Glomerular endothelial cell (primary cell): ENCODE measurements at places on chromosomes 4 and X.

DNA sequence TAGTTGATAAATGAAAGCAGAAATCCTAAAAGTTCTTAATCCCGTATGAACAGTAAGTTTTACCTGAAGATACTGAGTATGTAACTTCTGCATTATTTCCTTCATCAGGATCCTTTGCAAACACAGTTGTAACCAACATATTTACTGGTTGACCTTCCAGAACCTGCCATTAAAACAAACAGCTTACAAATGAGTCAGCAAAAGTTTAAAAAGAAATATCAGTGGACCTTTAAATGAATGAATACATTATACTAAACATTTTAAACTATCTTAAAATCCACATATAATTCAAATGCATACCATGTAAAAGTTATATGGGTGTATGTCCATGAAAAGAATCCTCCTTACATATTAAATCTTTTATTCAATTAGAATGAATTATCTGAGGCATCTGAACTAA lies 163.6 kb downstream of the DCHS2 start:
- DNase-seq = no peak

GRCh38 chrX:12790885-12791256 lies 341 bp upstream of the PRPS2 start:
- DNase-seq = no peak

GRCh38 chrX:81316163-81316562 lies 114.3 kb downstream of the SH3BGRL start:
- DNase-seq = no peak

DNA sequence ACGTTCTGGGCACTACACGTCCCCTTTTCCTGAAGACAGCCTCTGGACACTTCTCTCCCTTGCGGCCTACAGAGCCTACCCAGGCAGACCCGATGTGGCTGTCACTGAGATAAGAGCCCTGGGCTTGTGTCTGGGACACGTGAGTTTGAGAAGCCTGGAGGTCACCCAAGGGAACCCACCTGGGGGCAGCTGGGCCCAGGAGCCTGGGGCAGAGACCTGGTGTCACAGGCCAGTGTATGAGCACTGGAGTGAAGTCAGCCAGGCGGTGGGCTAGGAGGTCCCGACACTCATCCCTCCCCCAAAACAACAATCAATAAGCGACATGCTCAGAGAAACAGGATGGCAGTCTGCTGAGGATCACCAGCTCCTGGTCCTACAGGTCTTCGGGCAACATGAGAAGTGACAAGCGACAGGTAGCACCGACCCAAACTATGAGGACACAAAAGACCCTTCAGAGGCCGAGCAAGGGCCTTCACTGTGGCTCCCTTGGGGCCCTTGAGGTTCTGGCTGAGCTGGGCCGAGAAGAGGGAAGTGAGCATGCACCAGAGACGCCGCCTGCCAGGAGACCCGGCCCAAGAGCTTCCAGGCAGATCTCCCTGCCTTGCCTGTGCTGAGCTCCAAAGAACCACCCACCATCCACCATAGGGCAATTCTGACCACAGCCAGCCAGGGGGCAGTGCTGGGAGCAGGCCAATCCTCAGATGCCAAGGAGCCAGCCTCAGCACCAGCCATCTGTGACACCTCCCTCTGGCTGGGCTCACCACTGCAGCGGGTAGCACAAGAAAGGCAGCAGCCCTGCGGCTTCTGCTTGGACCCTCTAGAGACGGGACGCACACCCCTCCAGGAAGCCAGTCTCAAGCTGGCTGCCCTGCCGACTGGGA lies 11.0 kb upstream of the DUSP9 start:
- DNase-seq = no peak

- no peak for DNase-seq
These were observed 230.7 kb downstream of the DCLK2 start for GRCh38 chr4:150308824-150309472.

DNA sequence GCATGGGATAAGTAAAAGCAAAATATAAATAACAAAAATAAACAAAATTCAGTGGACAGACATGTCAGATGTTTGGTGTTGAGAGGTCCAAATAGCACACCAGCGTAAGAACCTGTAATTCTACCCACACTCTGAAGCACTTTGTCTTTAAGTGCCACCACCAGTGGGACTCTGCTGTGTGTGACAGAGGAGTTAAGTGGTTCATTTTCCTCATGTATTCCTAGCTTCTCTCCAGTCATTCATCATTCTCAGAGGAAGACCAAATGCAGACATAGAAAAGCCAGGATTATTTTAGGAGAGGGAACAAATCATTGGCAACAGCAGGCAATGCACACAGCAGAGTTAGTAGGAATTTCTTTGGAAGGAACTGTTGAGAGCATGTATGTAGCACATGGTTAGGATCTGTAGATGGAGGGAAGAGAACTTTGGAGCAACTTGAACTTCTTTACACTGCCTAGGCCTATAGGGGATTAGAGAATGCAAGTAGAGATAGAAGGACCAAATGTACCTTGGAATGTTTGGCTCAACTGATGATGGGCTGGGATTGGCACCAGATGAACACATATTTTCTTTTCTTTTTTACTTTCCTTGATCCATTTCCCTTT lies 43.0 kb upstream of the ARHGAP24 start:
- DNase-seq = no peak

DNA sequence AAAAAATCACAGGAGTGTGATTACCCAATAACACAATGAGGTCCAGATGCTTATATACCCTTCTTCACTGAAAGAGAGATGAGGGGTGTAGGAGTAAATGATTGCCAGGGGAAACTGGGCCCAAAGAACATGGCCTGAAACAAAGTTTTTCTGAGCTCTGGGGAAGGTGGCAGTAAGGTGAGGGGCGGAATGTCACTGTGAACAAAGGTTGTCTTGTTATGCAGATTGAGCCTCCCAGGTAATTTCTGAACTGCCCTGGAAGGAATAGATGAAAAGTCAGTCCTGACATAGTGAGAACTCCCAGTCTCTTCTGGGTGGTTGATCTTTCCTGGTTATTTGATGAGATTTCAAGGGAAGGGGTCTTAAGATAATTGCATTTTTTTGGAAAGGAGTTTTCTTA lies 2.5 kb upstream of the TMEM47 start:
- no peak for DNase-seq
